Activated effector memory CD4-positive, alpha-beta T cell treated with Interleukin-2 at 50 U/mL for 16 hours (primary cell): ENCODE measurements at places on chromosomes 12 and 14.

- DNase-seq: no peak
Observed at GRCh38 chr12:48221645-48222044, 18.6 kb upstream of the OR10AD1 start.

DNA sequence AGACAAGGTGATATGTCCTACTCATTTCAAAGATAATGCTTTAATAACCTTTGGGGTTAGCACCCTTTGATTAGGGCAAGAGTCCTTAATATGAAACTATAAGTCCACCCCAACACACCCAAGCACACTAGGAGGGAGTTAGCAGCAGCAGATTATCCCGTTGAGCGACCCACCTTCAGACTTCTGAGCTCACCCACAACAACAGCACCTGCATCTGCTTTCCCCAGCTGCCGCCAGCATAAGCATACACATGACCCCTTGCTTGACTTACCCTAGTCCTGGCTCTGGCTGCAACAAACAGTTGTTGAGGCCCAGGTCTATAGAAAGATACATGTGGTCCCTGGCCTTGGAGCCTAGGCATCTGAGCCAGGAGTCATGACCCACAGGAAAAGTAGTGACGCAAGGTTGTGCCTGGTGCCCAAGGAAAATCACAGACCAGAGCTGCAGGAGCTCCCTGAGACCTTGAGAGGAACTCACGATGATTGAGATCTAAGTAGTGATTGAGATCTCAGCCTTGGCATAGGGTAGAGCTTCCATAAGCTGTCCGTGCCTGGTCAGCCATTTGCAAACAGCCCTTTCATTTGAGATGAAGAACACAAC is 19.0 kb downstream of the ZDHHC22 start:
- DNase-seq: no peak

GRCh38 chr12:65510584-65511050 is 232.1 kb downstream of the MSRB3 start:
- DNase-seq: no peak

GRCh38 chr14:89797148-89797547 is 157.4 kb downstream of the EFCAB11 start:
- no peak for DNase-seq
